ENCODE measurements at places on chromosomes 5 and 9.

GRCh38 chr5:95822043-95822541 is 434 bp downstream of the GLRX start:
- peak; percentile 60 for DNase-seq

- peak; percentile 66 for DNase-seq
Observed at GRCh38 chr9:16726718-16727451, 143.6 kb downstream of the BNC2 start.

DNA sequence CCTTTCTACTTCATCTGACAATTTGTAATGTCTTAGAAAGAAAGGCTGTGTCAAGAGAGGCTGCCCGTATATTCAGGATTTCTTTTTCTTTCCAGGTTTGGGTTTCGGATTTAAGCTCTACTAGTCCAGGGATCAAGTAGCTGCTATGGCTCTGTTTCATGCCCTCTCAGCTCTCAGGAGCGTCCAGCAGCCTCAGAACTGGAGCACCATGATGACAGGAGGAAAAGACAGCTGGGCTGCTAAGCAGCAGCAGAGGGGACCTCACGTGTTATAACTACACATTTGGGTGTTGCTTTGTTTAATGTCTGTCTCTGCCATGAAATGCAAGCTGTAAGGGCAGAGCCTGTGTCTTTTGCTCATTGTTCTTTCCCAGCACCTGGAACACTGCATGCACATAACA is 28.5 kb downstream of the TBC1D2 start:
- no peak for DNase-seq

DNA sequence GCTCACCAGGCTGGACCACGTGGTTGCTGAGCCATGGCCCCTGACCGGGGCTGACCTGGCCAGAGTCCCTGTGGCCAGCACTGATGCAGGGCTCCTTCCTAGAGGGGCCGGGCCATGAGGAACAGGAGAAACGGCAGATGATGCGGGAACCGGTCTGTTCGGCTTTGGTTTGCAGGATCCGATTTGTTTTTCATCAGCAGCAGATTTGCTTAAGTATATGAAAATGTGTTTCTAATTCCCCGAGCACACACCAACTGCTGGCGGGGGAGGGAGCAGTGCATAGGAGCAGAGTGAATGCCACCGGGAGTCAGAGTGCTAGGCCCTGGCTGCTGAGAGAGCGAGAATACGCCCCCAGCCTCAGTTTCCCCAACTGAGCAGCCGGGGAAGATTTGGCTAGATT is 13.6 kb downstream of the NTNG2 start:
- DNase-seq, result no peak

GRCh38 chr5:138961729-138962128 is 86.6 kb upstream of the LRRTM2 start:
- peak; percentile 19 for DNase-seq

DNA sequence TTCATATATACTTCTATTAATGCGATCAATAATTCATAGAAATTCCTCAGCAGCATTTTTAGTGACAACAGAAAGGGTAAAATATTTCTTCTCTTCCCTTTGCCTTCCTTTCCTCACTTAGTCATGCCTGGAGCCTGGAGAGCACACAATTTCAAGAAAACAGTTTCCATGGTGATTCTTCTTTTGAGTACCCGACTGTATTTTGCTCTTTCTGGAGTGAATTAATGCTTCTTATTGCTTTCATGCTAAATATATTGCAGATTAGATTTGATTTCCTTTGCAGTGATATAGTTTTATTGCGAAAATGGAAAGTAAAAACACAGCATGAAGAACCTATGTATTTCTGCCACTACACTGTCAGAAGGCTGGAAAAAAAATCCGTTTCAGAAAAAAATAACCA is 153.5 kb downstream of the PPP2R2B start:
- DNase-seq, result no peak

DNA sequence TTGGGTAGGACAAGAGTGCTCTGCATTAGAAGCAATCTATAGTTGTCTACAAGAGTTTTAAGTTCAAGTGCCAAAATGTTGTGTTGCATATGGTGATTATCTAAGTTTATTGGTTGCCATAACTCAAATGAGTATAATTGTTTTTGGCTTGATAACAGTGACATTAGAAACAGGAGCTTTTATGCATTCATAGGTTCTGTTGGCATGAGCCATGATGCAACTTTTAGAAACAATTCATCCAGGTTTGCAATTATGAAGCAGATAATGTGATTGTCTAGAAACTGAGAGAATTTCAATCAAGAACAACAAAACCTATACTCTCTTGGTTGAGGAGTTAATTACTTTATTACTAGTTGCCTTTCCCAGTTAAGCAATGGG is 137.0 kb downstream of the PBX3 start:
- no peak for DNase-seq

DNA sequence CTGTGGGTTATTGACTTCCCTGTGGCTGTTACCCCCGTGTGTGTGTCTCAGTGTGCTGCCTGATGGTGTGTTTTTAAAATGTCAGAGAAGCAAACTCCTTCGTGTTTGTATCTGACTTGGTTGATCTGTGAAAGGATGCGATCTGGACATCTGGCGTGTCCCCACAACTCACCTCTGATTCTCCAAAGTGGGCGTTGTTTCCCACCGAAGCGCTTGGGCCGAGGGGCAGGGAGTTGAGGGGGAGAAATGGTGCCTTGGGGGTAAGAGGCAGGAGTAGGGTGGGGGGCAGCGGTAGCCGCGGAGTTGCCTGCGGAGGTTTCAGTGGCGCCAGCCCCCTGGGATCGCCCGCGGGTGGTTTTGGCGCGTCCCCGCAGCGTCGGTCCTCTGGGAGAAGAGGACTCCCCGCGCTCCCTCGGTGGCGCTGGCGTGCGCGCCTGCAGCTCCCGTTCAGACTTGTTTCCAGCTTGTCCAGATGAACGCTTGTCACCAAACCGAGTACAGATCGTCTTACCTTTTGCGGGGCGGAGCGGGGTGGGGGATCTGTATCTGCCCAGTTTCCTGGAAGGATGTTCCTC is 1.1 kb downstream of the MAST4 start:
- peak; percentile 14 for DNase-seq

DNA sequence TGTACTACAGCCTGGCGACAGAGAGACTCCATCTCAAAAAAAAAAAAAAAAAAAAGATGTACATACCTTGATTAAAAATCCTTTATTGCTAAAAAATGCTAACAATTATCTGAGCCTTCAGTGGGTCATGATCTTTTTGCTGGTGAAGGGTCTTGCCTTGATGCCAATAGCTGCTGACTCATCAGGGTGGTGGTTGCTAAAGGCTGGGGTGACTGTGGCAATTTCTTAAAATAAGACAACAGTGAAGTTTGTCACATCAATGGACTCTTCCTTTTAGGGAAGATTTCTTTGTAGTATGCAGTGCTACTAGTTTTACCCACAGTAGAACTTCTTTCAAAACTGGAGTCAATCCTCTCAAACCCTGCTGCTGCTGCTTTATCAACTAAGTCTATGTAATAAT is 33.9 kb upstream of the OTULINL start:
- no peak for DNase-seq

All from suppressor macrophage treated with lipopolysaccharide for 1 hour (primary cell).